ENCODE measurements at places on chromosomes 2 and 18.

- no peak for DNase-seq
These were observed 8.6 kb downstream of the CABLES1 start for GRCh38 chr18:23143815-23144261.

DNA sequence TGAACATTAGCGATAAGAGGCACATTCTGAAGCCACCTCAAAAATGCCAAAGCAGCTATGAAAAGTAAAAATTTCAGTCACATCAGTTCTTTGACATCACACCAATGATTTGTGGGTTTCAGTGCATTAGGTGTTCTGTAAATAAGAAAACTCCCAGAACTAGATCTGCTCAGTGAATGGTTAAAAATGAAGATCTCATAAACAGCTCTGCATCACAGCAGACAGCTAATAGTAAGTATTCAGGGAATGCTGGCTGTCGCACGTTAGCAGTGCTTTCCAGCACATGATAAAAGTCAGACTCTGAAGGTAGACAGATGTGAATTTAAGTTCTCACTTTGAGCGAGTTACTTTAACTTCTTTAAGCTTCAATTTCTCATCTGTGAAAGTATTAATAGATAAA lies 154.9 kb downstream of the SATB2 start:
- DNase-seq = no peak

GRCh38 chr2:53202063-53202462 lies 565.5 kb upstream of the CHAC2 start:
- no peak for DNase-seq

- no peak for DNase-seq
These were observed 33.5 kb downstream of the CUL3 start for GRCh38 chr2:224551693-224552092.

Measured in progenitor cell of endocrine pancreas (in vitro differentiated cells).